H54 (cell line): ENCODE measurements at places on chromosomes 1 and 21.

GRCh38 chr1:210332719-210333398 is 4.2 kb downstream of the HHAT start:
- no peak for DNase-seq

DNA sequence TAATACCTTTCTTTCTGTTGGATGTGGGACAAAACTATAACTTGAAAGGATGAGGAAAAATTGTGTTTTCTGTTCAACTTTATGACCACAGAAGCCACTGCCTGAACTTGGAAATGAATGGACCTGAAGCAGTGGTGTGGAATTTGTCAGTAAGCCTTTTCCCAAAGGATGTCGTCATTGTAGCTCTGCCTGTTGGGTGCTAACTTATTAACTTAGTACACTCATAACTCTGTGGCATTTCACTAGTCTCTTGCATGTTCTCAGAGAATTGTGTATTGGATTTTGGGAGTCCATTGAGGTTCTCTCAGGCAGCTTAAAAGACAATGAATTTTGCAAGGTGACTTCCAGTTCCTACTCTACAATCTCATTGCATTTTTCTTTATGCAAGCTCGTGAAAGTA is 49.6 kb downstream of the KCNK2 start:
- DNase-seq, result no peak

- no peak for DNase-seq
Measured at GRCh38 chr1:152021569-152021968, 15.2 kb downstream of the S100A11 start.

GRCh38 chr1:231240531-231240882 is 505 bp upstream of the GNPAT start:
- no peak for DNase-seq

- DNase-seq, result no peak
Measured at GRCh38 chr1:174818014-174818616, 181.6 kb upstream of the CACYBP start.

DNA sequence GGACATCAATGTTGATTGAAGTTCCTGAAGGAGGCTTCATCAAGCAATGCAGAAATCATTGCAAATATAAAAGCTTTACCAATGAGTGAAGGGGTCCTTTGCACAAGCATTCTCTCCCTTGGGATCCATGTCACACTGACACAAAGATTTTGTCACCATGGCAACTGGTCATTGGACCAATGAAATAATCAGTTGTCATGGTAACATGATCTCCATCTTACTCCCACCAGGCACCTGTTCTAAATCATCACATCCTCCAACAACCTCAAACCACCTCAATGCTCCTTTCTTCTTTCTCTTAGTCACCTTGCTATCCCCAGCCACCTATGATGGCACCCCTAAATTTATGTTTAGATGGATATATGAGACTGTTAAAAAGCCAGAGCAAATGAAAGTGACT is 13.5 kb upstream of the FOXJ3 start:
- no peak for DNase-seq

DNA sequence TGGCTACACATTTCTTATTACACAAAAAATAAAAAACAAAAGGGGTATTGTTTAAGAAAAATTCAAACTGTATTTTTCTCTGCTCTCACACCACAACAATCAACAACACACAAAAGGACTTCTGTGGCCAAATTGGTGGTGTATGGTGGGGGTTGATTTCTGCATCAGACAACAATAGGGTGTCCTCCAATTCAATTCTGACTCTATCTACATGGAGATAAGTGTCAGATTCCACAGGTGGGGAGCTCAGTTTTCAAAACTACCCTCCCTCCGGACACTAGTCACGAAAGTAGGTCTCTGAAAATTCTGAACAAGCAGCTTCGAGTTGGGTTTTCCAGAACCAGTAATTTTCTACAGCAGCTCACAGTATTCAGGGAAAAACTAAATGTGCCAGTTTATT is 744.9 kb upstream of the NCAM2 start:
- no peak for DNase-seq
